ENCODE measurements at places on chromosomes 13 and 19. TPM values are rescaled to one million over a fixed set of nuclear protein-coding genes. Genes with fewer than 3 reads are reported as not detected.

The LILRA5 gene
- 8.5 TPM for total RNA-seq

DNA sequence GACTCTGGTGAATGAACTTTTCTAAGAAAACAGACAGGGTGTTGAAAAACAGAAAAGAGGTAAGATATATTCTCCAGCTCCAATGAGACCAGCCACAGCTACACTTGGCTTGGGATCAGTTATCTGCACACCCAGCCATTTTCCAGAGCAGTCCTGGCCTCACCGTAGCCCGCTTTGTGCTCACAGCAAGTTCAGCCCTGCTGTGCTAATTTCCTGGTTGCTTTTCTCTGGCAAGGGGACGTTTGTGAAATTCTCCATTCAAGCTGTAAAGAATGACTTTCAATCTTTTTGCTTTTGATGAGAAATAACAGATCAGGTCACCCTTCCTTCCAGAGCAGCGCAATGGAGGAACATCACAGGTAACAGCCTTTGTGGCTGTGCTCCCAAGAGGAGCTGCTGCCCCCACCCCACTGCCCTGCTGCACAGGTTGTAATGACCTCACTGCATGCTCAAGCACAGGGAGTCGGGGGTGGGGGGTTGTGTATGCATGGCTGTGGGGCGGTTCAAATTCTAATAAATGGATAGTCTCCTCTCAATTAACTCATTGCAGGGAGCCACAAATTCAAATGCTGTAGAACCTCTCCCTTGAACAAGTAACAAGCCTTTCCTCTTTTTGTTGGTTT, 516.6 kb upstream of the NBEA start:
- no peak for DNase-seq

The ZNF154 gene
- 21.8 TPM for total RNA-seq

DNA sequence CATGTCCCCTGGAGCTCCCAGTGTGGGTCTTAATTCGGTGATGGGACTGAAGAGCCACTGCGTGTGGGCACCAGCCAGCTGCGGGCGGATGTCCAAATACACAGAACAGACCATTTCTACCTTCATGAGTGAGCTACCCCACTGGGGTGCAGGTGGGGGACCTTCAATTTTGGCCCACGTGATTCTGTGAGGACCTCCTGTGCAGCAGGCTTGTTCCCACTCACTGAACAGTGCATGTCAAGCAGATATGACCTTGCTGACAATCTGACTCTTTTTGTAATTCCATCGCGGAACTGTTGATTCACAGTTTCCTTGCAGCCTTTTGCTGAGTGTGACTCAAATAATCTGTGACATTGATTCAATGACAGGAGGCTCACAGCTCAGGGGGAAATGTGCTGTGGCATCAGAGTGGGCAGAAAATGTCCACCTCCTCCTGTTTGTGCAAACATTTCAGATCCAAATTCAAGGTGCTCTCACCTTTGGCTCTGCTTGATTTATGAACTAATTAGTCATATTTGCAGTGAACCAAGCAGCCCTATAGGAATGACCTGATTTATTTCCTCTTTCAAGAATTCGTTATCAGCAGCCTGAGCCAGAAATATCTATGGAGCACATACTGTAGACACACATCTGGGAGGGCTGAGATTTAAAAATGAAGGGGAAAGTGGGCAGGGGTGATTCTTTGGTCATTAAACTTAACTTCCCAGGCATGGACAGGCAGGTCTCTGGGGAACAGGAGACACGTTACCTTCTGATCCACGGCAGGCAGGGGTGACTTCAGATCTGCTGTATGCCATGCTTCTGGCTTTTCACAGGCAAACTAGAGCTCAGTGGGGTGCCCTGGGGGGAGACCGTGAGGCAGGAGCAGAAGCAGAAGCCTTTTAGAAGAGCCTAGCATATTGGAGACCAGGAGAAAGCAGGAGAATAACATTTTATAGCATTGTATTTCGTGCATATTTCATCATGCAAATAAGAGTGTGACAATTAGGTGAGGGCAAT, 170.0 kb upstream of the KL start:
- no peak for DNase-seq

The TMEM221 gene
- total RNA-seq, result not detected

DNA sequence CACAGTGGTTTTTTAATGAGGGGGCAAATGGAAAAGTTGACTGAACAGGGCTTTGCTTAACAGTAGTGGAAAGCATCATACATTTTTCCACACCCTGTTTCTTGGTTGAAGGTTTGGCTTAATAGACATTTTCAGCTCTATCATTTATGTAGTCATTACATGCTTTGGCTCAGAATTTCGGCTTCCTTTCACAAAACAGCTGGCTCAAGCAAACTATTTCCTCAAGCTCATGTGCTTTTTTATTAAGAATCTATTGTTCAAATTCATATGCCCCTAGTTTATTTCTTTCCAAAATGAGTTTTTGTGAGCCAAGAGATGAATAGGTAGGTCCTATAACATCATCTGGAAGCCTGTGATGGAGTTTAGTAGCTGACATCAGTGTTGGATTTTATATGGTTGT, 113.8 kb downstream of the SLITRK6 start:
- no peak for DNase-seq

The CLEC17A gene
- 0.18 TPM for total RNA-seq

- DNase-seq, result no peak
Measured at GRCh38 chr13:96033220-96034015, 19.8 kb downstream of the UGGT2 start.

GRCh38 chr13:92658293-92658692, 568.3 kb upstream of the GPC6 start:
- no peak for DNase-seq

DNA sequence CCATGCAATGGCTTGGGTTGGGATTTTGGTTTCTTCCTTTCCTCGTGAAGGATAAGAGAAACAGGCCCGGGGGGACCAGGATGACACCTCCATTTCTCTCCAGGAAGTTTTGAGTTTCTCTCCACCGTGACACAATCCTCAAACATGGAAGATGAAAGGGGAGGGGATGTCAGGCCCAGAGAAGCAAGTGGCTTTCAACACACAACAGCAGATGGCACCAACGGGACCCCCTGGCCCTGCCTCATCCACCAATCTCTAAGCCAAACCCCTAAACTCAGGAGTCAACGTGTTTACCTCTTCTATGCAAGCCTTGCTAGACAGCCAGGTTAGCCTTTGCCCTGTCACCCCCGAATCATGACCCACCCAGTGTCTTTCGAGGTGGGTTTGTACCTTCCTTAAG, 24.1 kb downstream of the SPC24 start:
- no peak for DNase-seq

The CCDC169 gene
- not detected for total RNA-seq

The CEACAM3 gene
- total RNA-seq, result not detected

The CGB2 gene
- not detected for total RNA-seq

- no peak for DNase-seq
Measured at GRCh38 chr13:105725887-105726286, 809.6 kb downstream of the EFNB2 start.

GRCh38 chr19:32053376-32053775, 292.0 kb upstream of the ZNF507 start:
- DNase-seq, result no peak

The CACNA1A gene
- total RNA-seq, result not detected

- no peak for DNase-seq
Measured at GRCh38 chr19:41921577-41922576, 6.4 kb downstream of the ERFL start.

Measured in stomach (tissue), 19 donors.